ENCODE measurements at places on chromosomes 4 and X.

DNA sequence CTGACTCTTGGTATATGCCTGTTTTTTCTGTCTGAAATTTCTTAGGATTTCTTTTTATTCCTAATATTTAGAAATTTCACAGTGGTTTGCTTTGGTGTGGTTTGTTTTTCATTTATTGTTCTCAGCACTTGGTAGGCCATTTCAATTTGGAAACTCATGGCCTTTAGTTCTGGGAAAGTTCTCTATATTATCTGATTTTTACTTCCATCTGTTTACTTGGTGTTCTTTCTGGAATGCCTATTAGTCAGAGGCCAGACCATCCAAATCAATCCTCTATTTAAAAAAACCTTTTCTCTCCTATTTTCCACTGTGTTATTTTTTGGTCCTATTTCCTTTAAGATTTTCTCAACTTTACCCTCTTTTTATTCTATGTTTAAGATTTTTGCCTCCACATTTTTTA, 188.1 kb upstream of the SFRP2 start:
- no peak for DNase-seq

GRCh38 chr4:48022192-48022799, 5.7 kb downstream of the NIPAL1 start:
- DNase-seq = no peak

- no peak for DNase-seq
Observed at GRCh38 chr4:125303058-125303457, 11.7 kb upstream of the FAT4 start.

DNA sequence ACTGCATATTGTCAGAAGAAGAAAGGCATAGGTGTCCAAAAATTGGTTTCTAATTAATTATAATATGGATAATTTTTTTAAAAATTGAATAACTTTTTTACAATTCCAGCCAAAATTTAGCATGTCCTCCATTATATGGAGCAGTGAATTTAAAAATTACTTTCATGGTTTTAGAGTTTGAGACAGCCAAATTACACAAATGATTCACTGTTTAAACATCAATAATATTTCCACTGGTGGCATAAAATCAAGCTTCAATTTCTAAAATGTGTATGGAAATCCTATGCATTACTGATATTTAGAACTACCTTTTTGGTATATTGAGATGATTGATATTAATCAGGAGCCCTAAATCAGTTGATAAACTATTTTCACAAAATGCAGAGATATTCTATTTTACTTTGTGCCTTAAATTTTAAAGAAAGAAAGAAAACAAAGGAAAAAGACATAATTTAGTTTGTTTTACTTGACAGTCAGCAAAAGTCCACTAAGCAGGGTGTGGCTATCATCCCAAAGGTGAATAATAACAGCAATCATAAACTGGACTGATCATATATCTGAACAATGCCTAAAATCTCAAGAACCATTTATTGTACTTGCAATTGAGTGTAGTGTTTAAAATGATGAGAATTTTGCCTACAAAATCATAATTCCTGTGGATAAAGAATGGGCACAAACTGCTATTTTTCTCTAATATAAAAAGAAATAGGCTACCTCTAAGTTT, 34.2 kb downstream of the KLHL34 start:
- DNase-seq = no peak

GRCh38 chr4:94436512-94436911, 15.2 kb upstream of the PDLIM5 start:
- DNase-seq = no peak

Data from central memory CD8-positive, alpha-beta T cell (primary cell).